ENCODE measurements at places on chromosomes 13 and 19.
A peak's percentile ranks its signal among the peaks of the same experiment; 100 is the strongest.

- no peak for DNase-seq
These were observed 360.9 kb downstream of the SLITRK5 start for GRCh38 chr13:88031980-88032559.

DNA sequence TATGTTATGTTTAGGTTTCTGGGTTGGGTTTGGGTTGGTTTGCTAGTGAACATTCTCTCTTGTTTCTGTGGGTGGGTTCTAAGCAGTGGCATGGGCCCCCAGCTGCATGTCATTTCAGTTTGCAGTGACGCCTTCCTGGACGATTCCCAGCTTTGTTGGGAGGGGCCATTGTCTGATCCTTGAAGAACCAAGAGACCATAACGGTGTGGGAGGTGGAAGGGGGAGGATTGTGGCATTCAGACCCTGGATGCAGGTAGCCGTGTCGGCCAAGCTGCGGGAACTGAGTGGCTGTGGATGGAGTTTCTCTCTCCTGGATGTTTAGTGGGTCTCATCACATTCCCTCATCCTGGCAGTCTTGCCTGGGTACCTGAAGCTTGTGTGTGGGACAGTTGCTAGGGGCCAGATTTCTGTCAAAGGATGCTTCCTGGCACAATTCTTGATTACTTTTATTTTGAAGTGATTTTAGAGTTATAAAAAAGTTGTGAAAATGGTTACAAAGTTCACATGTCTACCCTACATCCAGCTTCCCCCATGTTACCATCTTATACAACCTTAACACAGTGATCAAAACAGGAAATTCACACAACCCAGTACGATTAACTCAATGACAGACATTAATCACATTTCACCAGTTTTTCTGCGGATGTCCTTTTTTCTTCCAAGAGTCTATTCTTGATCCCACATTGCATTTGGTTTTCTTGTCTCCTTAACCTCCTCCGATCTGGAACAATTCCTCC is 123.8 kb downstream of the SIPA1L3 start:
- DNase-seq: no peak

- DNase-seq: peak; percentile 86
These were observed 1.2 kb downstream of the SEMA6B start for GRCh38 chr19:4557971-4558941.

DNA sequence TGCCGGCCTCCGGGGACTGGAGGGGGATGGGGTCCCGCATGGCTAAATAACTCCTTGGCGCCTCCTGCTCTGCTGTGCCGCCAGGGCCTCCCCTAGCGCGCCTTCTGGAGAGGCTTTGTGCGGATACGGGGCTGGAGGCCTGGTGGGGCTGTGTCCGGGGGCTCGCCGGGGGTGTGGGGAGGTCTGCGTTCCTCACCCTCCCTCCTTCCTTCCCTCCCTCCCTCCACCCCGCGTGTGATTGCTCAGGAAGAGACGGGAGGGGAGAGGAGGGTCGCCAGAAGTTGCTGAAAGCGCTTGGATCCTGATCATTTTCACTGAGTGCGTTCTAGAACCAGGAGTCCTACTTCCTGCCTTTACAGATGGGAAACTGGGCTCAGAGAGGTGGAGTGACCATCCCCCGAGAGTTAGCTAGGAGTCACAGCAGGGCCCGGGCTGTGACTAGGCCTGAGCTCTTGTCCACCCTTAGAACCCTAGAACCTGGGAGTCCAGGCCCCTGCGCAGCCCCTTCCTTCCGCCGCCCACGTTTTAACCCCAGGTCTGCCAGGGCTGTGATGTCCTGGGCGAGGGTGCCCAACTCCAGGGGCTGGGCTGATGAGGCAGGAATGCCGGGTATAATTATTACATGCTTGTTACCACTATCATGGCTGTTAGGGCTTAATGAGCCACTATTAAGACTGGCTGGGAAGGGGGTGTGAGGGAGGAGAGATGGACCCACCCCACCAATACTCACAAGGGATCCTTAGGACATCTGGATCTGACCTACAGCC is 782 bp upstream of the JUND start:
- peak; percentile 71 for DNase-seq

Measured in ELF-1 (cell line).